Dermis blood vessel endothelial cell (primary cell): ENCODE measurements at places on chromosomes 3 and 15. TPM values are rescaled to one million over a fixed set of nuclear protein-coding genes. Genes with fewer than 3 reads are reported as not detected.

Gene GRIP2
- under 0.01 TPM in 1 of 2 replicates, not detected in the other for total RNA-seq

Gene UNC45A
- 128 and 141 TPM in 2 replicates for total RNA-seq

Gene BCL2A1
- not detected in 2 replicates for total RNA-seq

DNA sequence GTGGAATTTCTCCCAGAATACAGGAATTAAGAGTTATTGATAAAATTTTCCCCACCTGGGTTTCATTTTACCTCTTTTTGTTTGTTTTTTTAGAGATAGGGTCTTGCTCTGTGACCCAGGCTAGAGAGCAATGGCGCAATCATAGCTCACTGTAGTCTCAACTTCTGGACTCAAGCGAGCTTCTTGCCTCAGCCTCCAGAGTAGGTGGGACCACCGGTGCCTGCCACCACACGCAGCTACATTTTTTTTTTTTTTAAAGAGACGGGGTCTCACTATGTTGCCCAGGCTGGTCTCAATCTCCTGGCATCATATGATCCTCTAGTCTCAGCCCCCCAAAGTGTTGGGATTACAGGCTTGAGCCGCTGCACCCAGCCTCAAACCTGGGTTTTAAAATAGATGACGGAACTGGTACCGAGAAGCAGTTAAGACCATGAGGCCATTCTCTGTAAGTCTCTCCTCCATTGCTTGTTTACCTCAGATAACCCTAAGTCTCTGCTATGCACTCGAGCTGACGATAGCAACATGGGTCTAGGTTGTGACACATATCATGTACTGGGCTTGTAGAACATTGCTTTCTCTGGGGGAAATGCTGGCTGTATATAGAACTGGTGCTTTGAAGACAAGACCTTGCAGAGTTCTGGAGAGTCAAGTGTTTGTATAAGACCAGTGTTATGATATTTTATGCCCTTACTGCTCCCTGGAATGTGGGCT is 16.4 kb downstream of the ETV5 start:
- no peak for DNase-seq

GRCh38 chr3:133827136-133827535 is 21.5 kb downstream of the SRPRB start:
- DNase-seq: no peak

- no peak for DNase-seq
These were observed 42.2 kb downstream of the GMPS start for GRCh38 chr3:155912579-155913190.

DNA sequence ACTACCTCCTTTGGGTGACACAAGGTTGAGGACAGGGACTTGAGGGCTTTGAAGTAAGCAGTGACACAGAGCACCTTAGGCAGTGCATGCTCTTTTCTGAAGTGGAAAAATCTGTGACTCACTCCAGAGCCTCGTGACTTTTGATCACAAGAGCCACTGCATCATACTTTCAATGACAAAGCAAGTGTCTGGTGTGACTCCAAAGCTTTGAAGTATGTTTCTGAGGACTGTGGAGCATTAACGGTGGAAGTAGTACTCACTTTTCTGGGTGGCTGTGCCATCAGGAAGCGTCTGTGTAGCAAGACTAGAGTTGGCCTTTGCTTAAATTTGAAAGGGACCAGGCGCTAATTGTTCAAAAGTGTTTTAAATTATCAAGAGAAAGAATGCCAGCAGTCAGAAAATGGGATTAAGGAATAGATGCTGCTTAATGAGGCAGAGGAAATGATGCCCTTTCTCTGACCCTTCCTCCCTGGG is 210.7 kb upstream of the TRIM42 start:
- no peak for DNase-seq

GRCh38 chr3:117282566-117282965 is 573.0 kb downstream of the TUSC7 start:
- no peak for DNase-seq

DNA sequence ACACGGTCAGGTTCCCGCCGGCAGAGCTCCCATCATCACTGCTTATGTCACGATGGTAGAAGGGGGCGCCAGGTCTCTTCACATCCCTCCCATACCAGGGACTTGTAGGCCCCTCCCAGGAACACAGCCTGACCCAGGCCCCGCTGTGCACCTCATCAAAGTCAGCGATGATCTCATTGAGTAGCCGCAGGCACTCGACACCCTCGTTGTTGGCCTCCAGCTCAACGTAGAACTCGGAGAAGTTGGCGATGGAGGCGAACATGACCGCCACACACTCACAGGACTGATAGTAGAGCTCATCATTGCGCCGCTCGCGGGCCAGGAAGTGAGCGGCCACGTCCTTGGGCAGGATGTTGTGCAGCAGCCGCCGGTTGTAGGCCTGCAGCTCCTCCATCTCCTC is 89.2 kb downstream of the SEC22A start:
- no peak for DNase-seq

GRCh38 chr15:77418391-77418965 is 1.4 kb downstream of the PEAK1 start:
- DNase-seq: peak; percentile 48

GRCh38 chr3:182027366-182027765 is 315.6 kb downstream of the SOX2 start:
- no peak for DNase-seq

GRCh38 chr15:90099868-90100831 is 2.1 kb downstream of the IDH2 start:
- no peak for DNase-seq

DNA sequence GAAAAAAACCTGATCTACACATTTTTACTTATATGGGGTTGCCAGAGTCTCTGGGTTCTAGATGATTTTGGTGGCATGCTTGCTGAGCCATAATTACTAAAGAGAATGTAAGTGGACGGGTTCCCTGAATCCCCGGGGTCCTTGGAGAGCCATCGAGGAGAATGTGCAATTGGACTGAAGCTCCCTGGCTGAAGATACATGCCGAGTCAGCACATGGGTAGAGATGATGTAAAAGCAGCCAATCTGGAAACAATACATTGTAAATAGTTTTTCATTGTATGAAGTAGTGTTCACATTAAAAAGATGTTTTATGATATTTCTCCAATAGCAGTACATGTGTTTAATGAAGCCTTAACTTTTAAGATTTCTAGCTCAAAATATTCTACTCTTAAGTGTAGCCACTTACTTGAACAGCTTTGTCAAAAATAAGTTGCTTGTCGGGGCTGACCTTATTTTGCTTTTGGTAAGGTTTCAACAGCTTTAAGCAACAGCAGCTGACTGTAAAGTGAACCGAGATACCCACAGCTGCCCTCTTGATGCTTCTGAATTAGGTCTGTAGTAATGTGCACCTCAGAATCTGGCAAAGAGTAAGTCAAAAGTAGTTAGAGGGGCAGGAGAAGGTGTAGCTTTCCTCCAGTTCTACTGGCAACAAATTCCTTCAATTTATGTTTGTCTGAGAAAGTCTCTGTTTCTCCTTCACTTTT is 205.7 kb downstream of the PLCL2 start:
- no peak for DNase-seq

- no peak for DNase-seq
These were observed 3.7 kb downstream of the SLCO3A1 start for GRCh38 chr15:91857224-91857585.

DNA sequence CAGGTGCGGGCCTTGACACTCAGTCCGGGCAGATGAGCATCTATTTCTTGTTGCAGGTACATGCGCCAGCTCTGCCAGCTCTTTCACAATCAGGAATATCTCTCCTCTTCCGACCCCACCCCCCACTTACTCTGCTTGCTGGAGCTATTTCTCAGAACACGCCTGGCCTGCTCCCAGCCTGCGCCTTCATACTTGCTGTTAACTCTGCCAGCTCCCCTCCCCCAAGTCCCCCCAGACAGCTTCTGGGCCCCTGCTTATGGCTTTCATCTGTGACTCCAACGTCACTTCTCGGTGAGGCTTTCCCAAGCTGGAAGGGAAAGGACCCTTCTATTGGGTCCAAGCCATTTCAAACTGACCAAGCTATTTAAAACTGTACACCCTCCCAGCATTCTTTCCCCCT is 15.2 kb downstream of the MAGEF1 start:
- DNase-seq: no peak

- peak; percentile 87 for DNase-seq
These were observed 27.3 kb upstream of the FGD5 start for GRCh38 chr3:14791343-14791945.

DNA sequence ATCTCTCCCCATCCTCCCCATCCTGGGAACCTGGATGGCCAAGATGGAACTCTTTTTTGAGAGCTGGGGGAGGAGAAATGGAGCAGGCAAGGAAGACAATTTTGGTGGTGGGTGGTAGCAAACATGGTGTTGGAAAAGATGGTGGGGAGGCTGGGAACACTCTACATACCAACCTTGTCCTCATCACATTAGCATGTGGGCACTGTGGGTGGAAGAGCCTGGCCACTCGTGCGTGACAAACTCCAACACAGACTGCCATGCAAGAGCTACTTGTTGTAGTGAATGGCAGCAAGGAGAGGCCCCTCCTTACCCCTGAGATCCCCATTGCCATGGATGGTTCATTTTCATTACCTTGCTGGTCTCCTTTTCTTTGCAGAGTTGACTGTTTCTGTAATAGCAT is 262.6 kb downstream of the RPLP1 start:
- no peak for DNase-seq

DNA sequence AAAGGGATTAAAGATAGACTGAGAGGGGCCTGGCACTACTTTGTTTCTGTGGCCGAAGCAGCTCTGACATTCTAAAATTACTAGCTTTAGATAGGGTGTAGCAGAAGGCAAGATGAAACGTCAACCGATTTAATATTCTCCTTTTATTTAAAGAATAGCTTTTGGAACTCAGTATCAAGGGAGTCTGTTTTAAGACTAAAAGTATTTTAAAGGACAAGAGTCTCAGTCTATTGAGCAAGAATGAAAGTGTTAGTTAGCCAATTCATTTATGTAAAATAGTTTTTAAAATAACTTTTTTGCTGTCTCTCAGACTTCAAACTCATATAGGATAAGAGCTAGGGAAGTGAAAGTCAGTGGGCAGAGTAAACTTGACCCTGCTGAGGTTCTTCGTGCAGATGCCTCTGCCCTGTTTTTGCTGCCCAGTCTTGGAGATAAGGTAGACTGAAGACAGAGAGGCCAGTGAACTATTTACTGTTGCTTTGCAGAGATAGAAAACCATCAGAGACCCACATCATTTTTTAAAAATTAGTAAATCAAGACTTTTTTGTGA is 1090.9 kb downstream of the ROBO2 start:
- DNase-seq: no peak
